ENCODE measurements at places on chromosomes 6 and 20. TPM values are rescaled to one million over a fixed set of nuclear protein-coding genes. Genes with fewer than 3 reads are reported as not detected.

The PDE10A gene
- polyA plus RNA-seq = not detected

DNA sequence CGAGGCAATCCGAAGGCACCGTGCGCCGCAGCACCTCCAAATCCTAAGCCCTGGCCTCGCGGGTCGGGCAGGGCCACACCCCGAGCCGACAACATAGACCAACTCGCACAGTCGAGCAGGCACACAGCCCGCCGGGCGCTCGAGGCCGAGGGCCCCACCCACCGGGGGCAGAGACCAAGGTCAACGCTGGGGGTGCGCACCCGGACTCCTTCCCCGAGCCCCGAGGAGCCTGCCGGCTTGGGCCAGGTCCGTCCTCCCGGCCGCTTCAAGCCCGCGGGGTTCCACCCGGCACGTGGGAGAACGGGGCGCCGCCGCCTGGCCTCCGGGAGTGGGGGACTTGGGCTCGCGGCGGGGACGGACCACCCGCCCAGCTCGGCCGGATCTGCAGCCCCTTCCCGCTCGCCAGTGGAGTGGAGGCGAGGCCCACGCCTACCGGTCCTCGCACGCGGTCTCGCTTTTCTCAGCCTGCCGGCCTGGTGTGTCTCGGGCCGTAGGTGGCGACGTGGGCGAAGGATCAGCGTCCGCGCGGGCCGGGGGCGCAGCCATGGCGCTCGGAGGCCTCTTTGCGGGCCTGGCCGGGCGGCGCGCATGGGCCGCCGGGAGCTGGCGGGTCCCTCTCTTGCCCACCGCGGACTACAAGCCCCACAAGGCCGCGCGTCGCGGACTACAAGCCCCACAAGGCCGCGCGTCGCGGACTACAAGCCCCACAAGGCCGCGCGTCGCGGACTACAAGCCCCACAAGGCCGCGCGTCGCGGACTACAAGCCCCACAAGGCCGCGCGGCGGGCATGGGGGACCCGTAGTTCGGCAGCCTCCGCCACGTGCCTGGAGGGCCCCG lies at the start of gene UCKL1:
Gene UCKL1, minus strand, starts transcription at position 590 of the 837 bp plus-strand sequence. Its CDS starts 44 bp downstream, at position 546.
- peak; percentile 91 for DNase-seq

- no peak for DNase-seq
Observed at GRCh38 chr6:130147111-130147510, 75.6 kb downstream of the SAMD3 start.

- DNase-seq = no peak
Observed at GRCh38 chr6:136736281-136736960, 55.9 kb downstream of the MAP3K5 start.
